ENCODE measurements at places on chromosomes 5 and 9.

- DNase-seq: no peak
These were observed 13.0 kb downstream of the CXXC5 start for GRCh38 chr5:139660923-139661814.

DNA sequence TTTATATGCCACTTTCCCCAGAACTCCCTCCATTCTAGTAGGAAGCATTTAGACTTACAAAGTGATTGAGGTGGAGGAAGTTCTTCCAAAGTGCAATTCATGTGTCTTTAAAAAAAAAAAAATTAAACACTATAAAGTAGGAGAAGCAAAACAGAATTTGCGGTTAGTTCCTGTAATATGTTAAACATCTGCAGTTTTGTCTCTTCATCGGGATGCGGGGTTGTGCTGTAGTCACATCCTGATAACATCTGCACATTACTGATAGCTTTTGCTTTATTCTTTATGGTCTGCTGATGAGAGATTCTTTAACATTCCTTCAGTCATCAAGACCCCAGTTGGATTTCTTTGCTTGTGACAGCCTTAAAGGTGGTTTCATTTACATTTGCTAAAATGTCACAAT, 694.3 kb downstream of the NR2F1-AS1 start:
- DNase-seq: no peak

DNA sequence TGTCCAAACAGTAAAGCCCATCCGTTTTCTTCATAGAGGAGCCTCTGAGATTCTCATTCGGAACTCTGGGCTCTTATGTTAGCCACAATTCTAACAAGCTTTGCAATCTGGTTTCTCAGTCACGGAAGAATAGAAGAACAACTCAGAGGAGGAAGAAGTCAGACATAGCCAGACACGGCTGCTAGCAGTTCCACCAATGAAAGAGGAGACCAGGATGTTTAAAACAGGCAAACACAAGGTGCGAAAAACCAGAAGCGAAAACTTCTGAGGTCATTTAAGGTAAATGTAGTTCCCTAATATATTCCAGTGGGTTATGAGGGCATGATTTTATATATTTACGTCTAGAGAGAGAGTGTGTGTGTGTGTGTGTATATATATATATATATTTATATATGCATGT, 34.1 kb upstream of the GDNF start:
- DNase-seq: no peak

DNA sequence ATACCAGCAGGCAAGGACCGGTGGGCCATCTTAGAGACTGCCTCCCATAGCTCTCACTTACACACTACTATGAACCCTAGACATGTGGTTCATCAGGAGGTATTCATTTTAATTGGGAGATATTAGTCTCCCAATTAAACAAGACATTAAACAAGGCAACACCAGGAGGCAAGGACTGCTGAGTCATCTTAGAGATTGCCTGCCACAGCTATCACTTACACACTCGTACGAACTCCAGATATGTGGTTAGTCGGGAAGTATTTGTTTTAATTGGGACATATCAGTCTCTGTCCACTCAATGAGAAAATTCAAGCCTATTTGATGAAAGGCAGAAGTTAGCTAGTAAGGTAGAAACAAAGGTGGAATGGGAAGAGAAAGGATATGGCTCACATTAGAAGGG, 343.9 kb downstream of the NFIB start:
- DNase-seq: peak; percentile 43

GRCh38 chr5:150347451-150347850, 10.0 kb upstream of the TCOF1 start:
- no peak for DNase-seq

- DNase-seq: no peak
These were observed 29.4 kb upstream of the TAL2 start for GRCh38 chr9:105632807-105633206.

DNA sequence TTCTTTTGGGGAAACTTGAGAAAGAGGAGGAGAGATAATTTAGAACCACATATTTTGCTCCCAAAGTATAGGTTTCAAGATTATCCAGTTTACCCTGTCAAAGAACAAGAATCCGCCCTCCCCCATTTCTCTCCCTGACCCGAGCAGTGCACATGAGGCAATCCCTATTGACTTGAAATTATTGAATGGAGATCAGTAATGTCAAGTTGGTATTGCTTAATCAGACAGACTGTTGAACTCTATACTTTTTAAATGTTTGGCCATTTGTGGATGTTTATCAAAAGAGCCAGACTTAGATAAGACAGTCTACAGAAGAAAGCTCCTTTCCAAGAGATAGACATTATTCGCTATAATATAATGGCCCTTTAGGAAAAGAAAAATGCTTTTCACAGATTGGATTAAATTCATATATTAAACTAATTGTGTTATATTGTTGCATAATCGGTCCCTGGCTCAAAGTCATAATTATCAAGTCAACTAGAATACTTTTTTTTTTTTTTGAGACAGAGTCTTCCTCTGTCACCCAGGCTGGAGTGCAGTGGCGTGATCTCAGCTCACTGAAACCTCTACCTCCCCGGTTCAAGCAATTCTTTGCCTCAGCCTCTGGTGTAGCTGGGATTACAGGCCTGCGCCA, 5.3 kb downstream of the SLC25A25 start:
- DNase-seq: no peak

DNA sequence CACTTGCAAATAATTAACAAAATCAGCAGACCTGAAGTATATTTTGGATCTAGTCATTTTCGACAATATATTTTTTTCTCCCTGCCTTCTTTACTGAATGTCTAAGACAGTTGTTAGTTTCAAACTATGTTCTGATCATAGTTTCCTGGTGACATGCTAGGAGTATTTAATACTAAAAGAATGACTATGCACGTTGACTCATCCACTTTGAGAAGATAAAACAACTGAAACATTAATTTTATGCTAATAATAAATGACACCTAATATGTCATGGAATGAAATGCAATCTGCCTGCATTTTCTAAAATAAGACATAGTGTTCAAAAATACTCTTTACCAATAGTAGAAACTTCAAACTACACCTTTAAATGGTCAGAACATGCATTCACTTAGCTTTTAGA, 2123.7 kb upstream of the C9orf72 start:
- no peak for DNase-seq

GRCh38 chr5:88880201-88880600, 2.8 kb downstream of the MEF2C start:
- no peak for DNase-seq

DNA sequence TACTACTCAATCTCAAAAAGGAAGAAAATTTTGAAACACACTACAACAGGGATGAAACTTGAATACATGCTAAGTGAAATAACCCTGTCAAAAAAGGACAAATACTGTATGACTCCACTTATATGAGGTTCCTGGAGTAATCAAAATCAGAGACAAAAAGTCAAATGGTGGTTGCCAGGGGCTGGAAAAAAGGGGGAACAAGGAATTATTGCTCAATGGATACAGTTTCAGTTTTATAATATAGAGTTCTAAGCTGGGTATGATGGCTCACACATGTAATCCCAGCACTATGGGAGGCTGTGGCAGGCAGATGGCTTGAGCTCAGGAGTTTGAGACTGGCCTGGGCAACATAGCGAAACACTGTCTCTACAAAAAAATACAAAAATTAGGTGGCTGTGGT, 29.0 kb downstream of the ETF1 start:
- no peak for DNase-seq

DNA sequence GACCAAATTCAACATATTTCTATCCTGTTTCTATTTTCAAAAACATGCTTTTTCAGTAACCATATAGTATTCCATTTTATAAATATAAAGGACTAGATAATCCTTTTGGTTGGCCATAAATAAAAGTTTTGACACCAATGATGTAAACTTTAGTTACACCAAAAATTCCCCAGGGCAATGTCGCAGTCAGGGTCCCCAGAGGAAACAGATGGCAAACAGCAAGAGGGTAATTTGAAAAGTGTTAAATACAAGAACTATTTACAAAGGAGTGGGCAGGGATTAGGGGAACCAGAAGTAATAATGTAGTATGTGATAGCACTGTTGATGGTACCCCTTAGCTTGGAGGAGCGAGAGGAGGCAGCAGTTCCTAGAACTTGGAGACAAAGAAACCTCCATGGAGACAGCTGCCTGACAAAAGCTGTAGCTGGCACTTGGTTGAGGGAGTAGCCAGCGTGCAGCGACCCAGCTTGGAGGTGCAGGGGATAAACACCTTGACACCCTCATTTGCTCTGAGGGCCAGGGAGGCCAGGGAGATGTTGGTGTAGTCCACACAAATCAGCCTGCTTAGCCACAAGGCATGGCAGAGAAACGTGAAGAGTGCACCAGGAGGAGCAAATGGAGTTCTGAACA, 18.3 kb upstream of the MSANTD3 start:
- DNase-seq: no peak

GRCh38 chr5:69305512-69305911, 27.1 kb downstream of the CCDC125 start:
- DNase-seq: no peak

All from cardiac muscle cell (in vitro differentiated cells and primary cell).